ENCODE measurements at places on chromosomes 16 and 17. TPM values are rescaled to one million over a fixed set of nuclear protein-coding genes. Genes with fewer than 3 reads are reported as not detected.

Gene SEPTIN1
- 413 TPM for total RNA-seq

Gene EVI2A
- 99.5 TPM for total RNA-seq

Gene ACE
- 3.1 TPM for total RNA-seq

Gene CAVIN1
- total RNA-seq = 1.4 TPM

Gene SLC16A6
- total RNA-seq = 4.3 TPM

Gene TPSAB1
- total RNA-seq = not detected

Gene EVPLL
- not detected for total RNA-seq

Gene HP
- not detected for total RNA-seq

Gene ALOX15
- not detected for total RNA-seq

Gene TEX19
- total RNA-seq = not detected

Gene MYCBPAP
- total RNA-seq = 11.5 TPM

Gene SEPTIN12
- total RNA-seq = not detected

Gene PRR35
- not detected for total RNA-seq

Gene SDR42E2
- total RNA-seq = 0.20 TPM

Gene FBXW10
- not detected for total RNA-seq

Gene MRTFB
- 18.0 TPM for total RNA-seq

Gene ATP2C2
- total RNA-seq = not detected

Gene RAB26
- 0.15 TPM for total RNA-seq

Gene HOXB4
- 4.7 TPM for total RNA-seq

Gene CCDC40
- not detected for total RNA-seq

Gene GCGR
- not detected for total RNA-seq

Gene DCUN1D3
- total RNA-seq = 10.3 TPM

Gene RRAD
- 0.38 TPM for total RNA-seq

Gene KRTAP4-5
- not detected for total RNA-seq

Gene KRTAP4-4
- not detected for total RNA-seq

Gene MT2A
- total RNA-seq = 52.2 TPM

Measured in activated naive CD4-positive, alpha-beta T cell treated with anti-CD3 and anti-CD28 coated beads, Interleukin-2, amount 10 ng/mL, durations not matched to agents 5 hours and 36 hours (primary cell).